ENCODE measurements at places on chromosomes 3 and 15.

DNA sequence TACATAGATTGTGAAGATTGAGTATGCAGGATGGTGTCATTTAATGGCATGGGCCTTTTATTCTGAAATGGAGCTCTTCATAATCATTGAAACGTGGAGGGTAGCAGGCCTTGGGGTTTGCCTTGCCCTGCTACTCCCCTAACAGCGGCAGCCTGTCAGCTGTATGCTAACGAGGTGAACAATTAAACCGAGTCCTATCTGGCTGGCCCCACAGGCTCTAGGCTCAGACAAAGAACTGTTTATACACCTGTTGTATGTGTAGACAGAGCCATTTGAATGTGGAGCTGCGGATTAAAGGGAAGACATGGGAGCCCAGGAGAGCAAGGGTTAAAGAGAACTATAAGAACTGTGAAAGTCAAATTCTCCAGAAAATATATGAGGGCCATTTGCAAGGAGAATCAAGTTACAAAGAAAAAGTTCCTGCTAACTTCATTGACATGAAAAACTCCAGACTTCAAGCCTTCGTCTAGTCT lies 116.7 kb upstream of the CGNL1 start:
- peak; percentile 64 for DNase-seq

DNA sequence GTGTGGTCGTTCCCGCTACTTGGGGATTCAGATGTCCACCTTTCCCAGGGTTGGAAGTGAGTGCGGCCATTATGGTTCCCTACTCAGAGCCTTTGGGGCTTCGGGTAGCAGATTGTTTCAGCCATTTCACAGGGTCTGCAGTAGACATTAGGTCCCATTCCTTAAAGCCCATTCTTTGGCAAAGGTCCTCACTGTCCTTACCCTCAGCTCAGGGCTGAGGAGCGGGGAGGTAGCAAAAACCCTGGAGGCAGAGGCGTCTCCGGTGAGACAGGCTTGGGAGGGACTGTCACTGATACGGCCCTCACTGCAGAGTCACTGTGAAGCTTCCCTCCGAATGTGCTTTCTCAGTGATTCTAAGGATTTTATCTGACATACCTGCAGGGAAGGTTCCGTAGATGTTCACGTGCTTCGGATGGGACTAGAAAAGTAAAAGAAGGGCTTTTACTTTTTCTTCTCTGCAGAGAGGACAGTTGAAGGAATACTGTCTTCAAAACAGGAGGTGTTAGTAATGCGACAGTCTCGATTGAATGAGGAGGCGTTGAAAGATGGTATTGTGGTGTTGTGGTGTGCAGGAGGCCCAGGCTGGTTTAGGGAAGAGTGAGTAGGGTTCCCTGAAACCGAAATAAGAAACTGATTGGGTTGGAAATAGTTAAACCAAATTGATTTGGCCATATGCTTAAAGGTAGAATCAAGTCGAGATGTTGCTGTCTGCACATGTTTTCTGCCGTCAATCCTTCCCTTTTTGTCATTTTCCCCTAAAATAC lies 630 bp downstream of the ATP6V1A start:
- no peak for DNase-seq

DNA sequence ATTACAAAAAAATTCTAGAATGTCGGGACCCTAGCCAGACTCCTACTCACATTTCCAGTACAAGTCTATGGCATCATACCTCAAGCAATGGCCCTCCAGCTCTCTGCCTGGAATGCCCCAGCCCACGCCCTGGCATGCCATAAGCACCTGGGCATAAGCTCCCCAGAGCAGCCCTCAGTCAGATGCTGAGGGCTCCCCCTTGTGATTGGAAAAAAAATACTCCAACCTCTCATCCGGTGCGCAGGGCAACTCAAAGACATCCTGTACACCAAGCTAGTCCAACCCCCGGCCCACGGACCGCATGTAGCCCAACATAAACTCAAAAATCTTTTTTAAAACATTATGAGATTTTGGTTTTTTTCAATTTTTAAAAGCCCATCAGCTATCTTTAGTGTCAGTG lies 115.4 kb downstream of the NEK10 start:
- peak; percentile 46 for DNase-seq

DNA sequence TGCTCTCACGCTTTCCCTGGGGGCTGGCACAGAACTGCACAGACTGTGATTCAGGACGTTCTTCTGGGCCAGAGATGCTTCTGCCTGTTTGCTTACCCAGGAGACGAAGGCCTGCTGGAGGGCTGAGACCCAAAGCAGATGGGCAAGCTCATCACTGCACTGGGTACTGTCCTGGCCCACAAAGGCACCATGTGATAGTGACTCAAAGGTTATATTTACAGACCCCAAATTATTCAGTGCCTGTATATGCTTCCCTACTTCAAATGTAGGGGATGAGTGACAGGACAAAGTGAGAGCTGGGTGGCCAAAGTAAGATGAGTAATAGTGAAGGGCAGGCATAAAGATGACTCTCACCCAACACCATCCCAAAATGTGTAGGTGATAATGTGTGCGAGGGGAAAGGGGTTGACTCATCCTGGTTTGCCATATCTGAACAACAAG lies 127.4 kb downstream of the WDR76 start:
- DNase-seq: peak; percentile 58

DNA sequence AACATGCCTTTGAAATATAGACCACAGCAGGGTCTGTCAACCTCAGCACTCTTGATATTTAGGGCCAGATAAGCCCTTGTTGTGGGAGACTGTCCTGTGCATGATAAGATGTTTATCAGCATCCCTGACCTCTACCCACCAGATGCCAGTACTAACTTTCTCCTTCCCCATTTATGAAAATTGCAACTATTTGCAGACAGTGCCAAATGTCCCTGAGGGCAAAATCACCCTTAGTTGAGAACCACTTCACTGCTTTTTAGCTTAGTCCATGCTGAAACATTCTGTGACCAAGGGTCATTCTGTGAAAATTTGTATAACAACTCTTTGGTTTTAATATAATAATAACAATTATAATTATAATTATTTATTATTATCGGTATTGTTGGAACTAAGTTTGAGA lies 1032.4 kb downstream of the MCTP2 start:
- no peak for DNase-seq

DNA sequence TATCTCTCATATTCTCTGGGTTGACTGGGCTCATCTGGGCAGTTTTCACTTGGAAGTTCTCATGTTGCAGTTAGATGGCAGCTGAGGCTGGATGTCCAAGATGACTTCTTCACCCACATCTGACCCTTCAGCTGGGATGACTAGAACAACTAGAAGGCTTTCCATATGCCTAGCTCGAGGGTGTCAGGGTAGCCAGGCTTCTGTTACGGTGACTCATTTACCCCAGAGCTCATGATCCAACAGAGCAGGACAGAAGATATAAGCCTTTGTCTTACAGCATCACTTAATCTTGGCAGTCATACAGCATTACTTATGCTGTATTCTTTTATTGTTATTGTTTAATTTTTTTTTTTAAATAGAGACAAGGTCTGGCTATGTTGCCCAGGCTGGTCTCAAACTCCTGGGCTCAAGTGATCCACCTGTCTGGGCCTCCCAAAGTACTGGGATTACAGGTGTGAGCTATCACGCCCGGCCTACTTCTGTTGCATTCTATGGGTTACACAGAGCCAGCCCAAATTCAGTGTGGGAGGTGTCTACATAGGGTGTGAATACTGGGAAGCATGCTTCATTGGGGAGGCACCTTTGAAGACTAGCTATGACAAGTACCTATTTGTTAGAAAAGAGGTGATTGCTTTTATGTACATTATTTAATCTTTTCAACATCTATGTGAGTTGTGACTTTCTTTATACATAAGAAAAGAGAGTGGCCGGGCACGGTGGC lies 10.7 kb downstream of the HMCES start:
- DNase-seq: peak; percentile 97

DNA sequence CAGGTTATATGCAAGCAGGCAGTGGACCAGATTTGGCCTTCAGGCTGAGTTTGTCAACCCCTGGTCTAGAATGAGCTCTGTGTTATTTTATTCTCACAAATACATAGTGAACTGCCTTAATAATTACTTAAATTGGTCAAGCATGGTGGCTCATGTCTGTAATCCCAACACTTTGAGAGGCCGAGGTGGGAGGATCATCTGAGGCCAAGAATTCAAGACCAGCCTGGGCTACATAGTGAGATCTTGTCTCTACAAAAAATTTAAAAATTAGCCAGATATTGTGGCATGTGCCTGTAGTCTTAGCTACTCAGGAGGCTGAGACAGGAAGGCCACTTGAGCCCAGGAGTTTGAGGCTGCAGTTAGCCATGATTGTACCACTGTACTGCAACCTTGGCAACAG lies 15.0 kb downstream of the PLS1 start:
- no peak for DNase-seq

DNA sequence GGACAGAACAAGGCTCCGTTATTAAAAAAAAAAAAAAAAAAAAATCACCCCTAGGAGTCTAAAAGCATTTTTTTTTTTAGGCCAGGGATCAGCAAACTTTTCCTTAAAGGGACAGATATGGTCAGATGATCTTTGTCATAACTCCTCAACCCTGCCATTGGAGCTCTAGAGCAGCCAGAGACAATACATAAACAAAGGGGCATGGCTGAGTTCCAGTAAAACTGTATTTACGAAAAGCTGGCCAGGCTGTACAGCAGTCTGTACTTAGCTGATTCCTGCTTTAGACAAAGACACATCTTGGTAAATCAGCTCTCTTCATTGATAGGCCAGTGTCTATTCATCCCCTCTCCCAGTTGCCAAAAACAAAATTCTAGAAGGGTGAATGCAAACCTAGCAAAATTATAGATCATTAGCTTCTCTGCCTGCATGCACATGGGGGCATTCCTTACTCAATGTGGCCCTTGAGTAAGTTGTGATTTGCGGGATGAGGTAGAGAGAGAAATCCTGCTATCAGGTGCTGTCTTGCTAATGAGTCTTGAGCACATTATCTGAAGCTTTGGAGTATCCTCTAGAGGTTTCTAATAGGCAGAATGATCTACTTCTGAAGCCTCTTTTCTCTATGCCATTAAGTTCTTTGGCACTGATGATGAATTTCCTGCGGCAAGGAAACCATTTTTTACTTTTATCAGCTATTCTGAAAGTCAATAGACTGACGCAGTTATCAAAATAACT lies 35.2 kb downstream of the SENP8 start:
- no peak for DNase-seq

DNA sequence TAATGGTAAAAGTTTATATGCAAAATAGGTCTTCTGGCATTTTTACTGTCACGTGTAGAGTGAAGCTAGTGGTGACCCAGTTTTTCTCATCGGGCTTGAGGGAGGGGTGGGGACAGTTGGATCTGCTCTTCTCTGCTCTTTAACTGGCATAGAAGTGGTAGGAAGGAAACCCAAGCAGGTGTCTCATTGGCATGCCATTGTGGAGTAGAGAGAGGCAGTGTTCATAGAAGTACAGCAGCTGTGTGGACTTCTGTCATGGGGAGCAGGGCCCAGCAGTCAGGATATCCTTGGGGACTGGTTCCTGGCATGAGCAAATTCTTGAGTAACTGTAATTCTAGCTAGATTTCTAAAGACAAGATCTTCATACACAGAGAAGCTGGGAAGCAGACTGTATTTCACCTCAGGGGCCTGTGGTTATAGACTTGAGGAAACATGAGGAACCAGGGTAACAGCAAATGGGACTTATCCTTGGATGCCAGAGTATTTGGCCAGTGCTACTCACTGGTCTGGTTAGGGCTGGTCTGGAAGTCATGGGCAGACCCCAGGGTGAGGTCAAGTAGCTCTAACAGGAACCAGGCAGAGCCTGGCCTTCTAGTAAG lies 42.9 kb downstream of the CDIN1 start:
- DNase-seq: peak; percentile 29

DNA sequence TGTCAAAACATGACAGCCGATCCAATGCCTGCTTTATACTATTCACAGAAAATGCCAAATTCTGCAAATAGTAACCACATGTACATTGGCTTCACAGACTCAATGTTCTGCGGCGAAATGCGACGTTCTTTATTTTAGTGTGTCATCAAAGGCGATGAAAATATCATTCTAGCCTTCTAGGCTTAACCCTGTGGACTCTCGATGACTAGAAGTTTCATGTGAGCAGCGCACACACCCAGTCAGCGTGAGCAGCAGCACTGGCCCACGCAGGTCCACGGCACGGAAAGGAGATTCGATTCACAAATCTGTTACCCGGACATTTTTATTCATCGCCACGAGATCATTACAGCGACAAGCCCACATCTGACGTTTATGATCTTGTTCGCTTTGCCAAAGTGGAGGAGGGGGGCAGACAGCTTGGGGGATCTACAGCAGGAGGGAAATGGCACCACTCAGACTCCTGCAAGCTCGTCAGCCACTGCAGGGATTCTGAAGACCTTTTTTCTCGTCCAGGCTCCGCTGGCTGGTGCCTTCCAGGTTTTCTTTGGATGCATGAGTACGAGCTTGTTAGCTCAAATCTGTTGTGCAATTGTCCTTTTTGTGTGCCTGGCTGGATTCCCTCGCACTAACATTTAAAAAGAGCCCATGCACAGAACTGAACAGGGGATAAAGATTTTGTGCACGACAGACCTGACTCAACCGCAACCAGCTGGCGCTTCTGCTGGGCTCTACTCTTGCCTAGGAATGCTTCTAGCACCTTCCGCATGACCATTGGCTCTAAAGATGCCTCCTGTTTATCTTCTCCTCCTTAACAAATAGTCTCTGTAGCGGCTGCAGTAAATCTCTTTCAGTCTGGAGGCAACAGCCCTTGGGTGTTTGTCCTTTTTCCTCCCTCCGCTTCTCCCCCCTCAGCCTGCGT lies 938.4 kb downstream of the MCTP2 start:
- DNase-seq: no peak

GRCh38 chr3:187740421-187741399 lies 4.6 kb downstream of the BCL6 start:
- DNase-seq: peak; percentile 54

- peak; percentile 96 for DNase-seq
These were observed at the start of gene LRRC58 for GRCh38 chr3:120348991-120349854. Gene LRRC58 (minus strand): TSS chr3:120349354. CDS start chr3:120349243, 111 bp downstream.

GRCh38 chr3:172080503-172080902 lies 41.1 kb downstream of the FNDC3B start:
- no peak for DNase-seq

GRCh38 chr15:60400944-60401343 lies 3.2 kb upstream of the ANXA2 start:
- no peak for DNase-seq

- DNase-seq: peak; percentile 94
These were observed 62.5 kb upstream of the LIPC start for GRCh38 chr15:58369261-58369701.

- DNase-seq: no peak
These were observed 36.1 kb upstream of the EPHB3 start for GRCh38 chr3:184525337-184526087.
